Left kidney (tissue), 8 donors: ENCODE measurements at places on chromosomes 3 and 15. TPM values are rescaled to one million over a fixed set of nuclear protein-coding genes. Genes with fewer than 3 reads are reported as not detected.

GRCh38 chr3:128484404-128485281 is 8.4 kb downstream of the GATA2 start:
- DNase-seq, result no peak

DNA sequence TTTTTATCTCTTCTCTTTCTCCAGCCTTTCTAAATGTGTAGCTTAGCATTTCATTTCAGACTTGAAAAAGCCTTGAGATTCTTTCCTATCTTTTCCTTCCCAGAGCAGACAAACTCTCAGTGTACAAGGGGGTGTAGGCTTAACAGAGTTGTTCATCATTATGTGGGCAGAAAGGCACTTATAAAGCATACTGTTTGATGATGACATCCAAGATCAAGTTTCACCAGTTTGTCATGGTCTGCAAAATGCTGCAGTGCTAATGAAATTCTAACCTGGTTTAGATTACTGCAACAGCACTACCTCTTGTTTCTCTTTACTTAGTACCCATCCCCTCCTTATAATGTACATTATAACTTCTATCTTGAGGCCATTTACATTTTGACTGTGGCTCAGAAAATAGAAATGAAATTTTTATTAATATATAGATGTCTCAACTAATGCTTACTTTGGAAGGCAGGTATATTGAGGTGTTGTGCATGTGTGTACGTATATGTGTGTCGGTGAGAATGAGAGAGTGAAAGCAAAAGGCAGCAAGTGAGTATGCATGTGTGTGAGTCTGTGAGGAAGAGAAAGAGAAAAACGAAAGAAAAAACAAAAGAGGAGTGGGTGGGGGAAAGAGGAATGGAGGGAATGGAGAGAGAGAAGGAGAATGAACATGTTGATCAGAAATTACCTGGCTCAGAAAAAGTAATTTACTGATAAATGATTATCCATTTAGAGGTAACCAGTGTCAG is 1043.6 kb downstream of the TUSC7 start:
- peak; percentile 36 for DNase-seq

ALG3 gene
- 37.0 TPM for polyA plus RNA-seq

CCDC191 gene
- polyA plus RNA-seq, result 31.1 TPM

- no peak for DNase-seq
Measured at GRCh38 chr3:29356062-29356461, 75.2 kb downstream of the RBMS3 start.

DNA sequence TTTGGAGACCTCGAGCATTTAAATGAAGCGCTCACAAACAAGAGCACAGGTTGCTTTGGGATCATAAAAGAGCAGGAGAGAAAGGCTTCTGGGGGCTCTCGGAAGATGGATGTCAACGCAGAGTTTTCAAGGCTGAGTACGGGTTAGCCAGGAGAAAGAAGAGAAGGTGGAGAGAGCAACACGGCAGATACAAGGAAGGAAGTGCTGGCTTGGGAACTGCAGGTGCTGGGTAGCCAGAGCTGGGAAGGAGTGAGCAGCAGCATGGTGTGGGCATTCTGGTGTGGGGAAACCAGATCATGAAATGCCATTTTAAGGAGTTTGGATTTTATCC is 580 bp upstream of the RUBCN start:
- DNase-seq, result no peak

DNA sequence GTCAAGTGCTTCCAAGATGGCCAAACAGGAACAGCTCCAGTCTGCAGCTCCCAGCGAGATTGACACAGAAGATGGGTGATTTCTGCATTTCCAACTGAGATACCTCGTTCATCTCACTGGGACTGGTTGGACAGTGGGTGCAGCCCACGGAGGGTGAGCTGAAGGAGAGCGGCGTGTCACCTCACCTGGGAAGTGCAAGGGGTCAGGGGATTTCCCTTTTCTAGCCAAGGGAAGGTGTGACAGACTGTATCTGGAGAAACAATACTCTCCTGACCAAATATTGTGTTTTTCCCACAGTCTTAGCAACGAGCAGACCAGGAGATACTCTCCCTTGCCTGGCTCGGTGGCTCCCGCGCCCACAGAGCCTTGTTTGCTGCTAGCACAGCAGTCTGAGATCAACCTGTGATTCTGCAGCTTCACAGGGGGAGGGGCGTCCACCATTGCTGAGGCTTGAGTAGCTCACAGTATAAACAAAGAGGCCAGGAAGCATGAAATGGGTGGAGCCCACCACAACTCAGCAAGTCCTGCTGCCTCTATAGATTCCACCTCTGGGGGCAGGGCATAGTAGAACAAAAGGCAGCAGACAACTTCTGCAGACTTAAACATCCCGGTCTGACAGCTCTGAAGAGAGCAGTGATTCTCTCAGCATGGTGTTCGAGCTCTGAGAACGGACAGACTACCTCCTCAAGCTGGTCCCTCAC is 293.5 kb upstream of the SUCLG2 start:
- DNase-seq, result no peak

- DNase-seq, result peak; percentile 19
Measured at GRCh38 chr3:101281521-101282030, 38.8 kb downstream of the IMPG2 start.

SLC38A3 gene
- polyA plus RNA-seq, result 9.4 TPM

DNA sequence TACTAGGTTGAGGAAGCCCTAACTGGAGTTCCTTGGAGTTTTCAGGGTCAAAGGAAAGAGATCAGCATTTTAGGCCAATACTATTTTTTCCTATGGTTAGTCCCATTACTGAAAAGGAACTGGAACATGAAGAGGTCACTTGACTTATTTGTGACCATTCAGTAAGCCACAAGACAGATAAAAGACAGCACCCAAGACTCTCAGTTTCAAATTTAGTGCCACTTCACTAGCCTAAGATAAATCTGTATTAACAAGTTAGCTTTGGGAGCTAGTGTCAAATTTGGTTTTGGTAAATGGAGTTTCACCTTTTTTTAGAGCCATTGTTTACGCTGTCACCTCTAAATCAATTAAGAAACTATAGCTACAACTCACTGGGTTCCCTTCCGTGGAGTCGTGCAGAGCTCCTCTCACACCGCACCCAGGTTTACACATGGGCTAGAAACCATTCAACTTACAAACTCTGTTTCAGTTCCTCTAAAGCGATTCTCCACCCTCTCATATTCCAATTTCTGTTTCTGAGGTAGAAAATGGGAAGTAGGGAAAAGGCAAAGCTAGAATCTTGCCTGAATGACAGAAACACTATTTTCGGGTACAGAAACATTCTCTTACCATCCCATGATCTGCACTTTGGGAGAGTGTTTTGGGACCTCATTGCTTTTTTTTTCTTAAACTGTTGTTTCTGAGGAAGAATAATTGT is 14.4 kb downstream of the CCDC32 start:
- no peak for DNase-seq

ASB14 gene
- 1.4 TPM for polyA plus RNA-seq

GRCh38 chr3:191444569-191444968 is 16.4 kb upstream of the PYDC2 start:
- no peak for DNase-seq

GRCh38 chr15:62853114-62853840 is 189.3 kb upstream of the TPM1 start:
- DNase-seq, result no peak

GRCh38 chr3:81443958-81444357 is 317.5 kb downstream of the GBE1 start:
- DNase-seq, result no peak

ZNF860 gene
- polyA plus RNA-seq, result 2.7 TPM

DNA sequence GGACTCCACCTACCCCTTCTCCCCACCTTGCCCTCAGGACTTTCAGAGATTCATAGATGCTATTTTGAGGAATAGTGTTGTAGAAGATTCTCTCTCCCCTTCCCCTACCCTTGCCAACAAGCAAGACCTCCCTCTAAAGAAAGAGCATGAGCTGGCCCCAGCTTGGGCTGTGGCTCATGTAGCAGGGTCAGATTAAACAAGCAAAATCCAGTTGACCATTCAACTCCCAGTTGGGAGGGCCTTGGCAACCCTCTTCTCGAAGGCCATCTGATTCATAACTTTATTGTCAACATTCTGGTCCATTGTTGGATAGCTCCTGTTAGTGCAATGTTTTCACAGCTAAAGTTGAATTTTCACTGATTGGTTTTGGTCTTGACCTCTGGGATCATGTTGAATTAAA is 41.1 kb downstream of the TNFAIP8L3 start:
- no peak for DNase-seq

DNA sequence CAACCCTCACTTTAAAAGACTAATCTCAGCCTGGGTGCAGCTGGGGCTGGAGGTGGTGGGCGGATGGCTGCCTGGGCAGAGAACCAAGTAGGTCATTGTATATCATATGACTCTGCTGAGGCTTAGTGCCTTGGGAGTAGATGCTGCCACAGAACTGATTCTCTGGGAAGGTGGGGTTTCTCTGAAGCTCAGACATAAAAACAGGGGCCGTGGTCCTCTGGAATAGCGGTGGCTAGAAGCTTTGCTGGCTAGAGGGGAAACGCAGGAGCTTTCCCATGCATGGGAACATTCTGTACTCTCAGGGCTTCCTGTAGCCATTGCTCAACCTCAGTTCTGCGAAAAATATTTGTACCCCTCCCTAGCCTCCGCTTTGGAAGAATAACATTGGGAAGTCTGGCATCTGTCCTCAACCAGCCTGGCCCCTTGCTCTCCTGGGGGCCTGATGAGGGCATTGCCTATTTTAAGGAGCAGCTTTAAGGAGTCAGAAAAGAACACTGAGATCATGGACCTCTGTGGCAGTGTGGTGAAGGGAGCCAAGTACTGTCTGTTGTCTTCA is 14.7 kb downstream of the TIMP4 start:
- no peak for DNase-seq

SOX14 gene
- not detected for polyA plus RNA-seq

PPM1L gene
- polyA plus RNA-seq, result 10.4 TPM

DNA sequence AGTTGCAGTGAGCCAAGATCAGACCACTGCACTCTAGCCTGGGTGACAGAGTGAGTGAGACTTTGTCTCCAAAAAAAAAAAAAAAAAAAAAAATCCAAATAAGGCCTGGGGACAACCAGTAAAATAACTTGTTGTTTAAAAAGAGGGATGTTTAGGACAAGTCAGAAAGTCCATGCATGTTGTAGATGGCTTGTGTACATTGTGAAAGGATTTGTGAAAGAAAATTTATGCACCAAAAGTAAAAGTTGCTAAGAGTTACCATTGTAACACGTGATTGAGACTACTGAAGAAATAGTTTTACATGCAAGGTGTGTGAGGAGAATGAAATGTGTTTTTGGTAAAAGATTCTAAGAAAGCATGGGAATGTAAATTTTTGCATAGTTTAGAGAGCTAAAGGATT is 35.7 kb upstream of the SEC61A1 start:
- DNase-seq, result no peak

CYP8B1 gene
- 1.3 TPM for polyA plus RNA-seq

- no peak for DNase-seq
Measured at GRCh38 chr15:71281256-71281655, 166.0 kb downstream of the THSD4 start.

- no peak for DNase-seq
Measured at GRCh38 chr3:50592568-50592967, 19.0 kb downstream of the CISH start.

GRCh38 chr3:185063431-185063830 is 89.4 kb downstream of the C3orf70 start:
- DNase-seq, result no peak

MYL3 gene
- polyA plus RNA-seq, result 20.1 TPM

DNA sequence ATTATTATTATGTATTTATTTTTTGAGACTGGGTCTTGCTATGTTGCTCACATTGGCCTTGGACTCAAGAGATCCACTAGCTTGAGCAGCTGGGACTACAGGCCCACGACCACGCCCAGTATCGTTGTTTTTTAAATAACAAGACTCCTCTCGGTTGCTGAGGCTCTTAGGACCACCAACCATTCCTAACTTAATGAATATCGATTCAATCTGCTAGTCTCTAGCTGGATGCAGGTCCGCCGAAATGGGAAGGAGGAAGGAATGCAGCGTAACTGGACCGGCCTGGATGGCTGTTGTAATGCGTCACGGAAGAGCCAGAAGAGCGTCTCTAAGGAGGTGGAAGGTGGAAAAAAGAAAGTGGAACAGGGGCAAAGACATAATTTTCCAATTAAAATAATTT is 1.7 kb downstream of the ANXA2 start:
- no peak for DNase-seq

LDHAL6B gene
- polyA plus RNA-seq, result 0.23 TPM

DNA sequence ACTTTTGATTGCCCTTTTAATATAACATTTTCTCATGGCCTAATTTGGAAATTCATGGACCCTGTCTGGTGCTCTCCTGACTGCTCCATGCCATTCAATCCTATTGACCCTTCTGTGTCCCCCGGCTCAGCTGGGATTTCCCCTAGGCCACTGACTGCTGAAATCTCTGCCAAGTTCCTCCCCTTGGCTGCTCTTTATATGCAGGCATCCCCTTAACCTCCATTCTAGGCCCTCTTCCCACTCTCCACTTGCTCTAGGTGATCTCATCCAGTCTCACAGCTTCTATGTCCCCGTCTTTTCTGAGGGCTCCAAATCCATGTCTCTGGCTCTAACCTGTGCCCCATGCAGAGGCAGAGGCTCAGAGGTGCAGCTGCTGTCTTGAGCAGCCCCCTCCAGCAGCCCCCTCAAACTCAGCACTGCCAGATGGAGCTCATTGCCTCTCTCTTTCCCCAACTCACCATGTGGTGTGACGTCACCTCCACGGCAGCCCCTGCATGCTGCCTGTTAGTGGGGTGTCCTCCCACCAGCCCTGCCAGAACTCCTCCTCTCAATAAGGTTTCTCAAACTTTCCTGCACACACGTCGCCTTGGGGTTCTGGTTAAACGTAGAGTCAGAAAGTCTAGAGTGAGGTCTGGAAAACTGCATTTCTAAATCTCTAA is 6.6 kb downstream of the FSD2 start:
- DNase-seq, result no peak

DNA sequence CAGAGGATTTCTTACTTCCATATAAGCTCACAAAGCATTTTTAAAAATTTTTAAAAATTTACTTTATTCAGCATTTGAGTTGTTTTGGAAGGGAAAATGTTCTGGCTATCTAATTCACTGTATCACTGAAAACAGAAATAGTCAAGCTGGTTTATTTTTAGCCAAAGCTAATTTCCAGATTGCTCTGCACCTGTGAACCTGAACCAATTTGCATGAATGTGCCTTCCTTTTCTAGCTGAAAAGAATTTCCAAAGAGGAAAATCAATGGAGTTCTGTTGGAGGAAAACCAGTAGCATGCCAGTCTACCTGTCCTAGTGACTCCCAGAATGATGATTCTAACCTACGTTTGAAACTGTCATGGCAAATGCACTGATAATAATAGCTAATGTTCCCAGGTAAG is 134.2 kb upstream of the LIPC start:
- DNase-seq, result no peak

DNA sequence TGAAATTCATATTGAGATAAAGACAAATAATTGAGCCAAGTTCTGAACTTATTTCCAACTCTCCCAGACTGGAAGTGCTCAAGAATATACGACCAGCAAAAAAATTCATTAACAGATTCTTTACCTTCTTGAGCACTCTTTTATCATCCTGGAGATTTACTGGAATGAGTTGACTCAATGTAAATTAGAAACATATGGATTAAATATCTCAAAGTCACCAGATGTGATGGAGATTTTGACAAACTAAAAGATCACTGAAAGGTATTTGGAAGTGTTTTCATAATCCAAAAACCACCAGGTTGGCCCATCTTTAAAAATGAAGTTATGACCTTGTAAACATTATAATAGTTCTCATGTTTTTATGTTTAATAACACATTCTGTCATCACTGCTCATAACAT is 433.2 kb upstream of the RASGRP1 start:
- no peak for DNase-seq
